WTC11 (cell line): ENCODE measurements at places on chromosomes 11 and 22.

- peaks cover 22% of the 10 kb centered on the region for H3K4me1 ChIP-seq
- H3K27me3 ChIP-seq: no peaks in the 10 kb centered on the region; the same call in 1 of the 2 replicates
- no peak for DNase-seq
- H3K36me3 ChIP-seq: peaks cover 37% of the 10 kb centered on the region
Observed at GRCh38 chr11:71502871-71503435, 24.1 kb upstream of the KRTAP5-7 start.

- 0 out of 2 replicates have a peak, but pooled peaks cover 3% of the 10 kb centered on the region for H3K4me1 ChIP-seq
- DNase-seq: no peak
- H3K27me3 ChIP-seq: 0 out of 2 replicates have a peak, but pooled peaks cover 3% of the 10 kb centered on the region
- peak overlapping the region; percentile 54 for H3K4me3 ChIP-seq
Observed at GRCh38 chr11:1763336-1763795, 361 bp downstream of the CTSD start.

DNA sequence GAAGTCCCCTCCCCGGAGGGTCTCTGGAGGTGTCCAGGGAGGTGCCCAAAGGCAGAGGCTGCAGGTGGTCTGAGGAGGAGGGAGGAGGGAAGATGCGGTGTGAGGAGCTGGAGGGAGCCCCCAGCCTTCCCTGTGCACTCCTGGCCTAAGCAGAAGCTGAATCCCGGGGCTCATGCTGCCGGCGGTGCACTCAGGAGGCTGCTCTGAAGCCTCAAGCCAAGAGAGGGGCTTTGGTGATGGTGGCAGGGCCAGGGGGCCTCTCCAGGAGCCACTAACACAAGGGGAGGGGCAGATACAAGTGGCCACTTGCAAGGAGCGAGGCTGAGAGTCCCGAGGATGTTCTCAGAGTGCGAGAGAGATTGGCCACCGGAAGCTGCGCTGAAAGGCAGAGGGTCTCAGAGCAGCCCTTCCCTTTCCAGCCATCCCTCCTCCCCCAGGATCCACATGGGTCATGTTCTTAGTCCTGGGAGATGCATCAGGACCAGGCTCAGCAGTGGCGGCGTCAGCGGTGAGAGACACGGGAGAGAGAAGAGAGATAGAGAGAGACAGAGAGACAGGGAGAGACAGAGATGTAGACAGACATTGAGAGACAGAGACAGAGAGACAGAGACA lies 774 bp upstream of the MRGPRG start:
- no peaks in the 10 kb centered on the region; the same call in 1 of the 2 replicates for H3K27me3 ChIP-seq
- no peak overlapping the region for H3K4me3 ChIP-seq
- H3K4me1 ChIP-seq: peaks cover 44% of the 10 kb centered on the region
- no peaks in the 10 kb centered on the region for H3K36me3 ChIP-seq

DNA sequence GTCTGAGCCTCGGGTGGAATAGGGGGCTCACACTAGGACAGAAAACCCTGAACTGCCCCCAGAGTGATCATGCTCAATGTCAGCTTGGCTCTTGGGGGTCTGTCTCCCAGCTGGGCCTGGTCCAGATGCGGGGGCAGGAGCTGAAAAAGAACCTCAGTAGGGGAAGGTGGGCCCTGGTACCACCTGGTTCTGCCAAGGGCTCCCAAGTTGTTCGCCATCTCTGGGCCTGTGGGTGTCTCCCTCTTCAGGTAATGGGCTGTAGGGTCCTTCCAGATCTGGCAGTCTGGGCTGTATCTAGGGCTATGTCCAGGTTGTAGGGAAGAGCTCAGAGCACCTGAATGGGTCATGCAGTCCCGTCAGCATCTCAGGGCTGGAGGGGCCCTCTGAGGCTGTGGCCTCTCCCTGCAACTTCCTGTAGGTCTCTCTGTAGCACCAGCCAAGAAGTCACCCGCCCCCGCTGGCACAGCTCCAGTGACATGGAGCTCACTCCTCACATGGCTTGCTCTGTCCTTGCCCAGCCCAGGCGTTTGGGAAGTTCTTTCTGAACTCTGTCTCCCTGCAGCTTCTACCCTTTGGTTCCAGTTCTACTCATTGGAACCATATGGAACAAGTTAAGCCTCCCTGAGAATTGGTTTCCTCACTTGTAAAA lies 33.0 kb upstream of the SOX10 start:
- peaks cover 12% of the 10 kb centered on the region for H3K27me3 ChIP-seq
- no peaks in the 10 kb centered on the region for H3K36me3 ChIP-seq
- no peak overlapping the region for H3K27ac ChIP-seq
- H3K4me3 ChIP-seq: no peak overlapping the region
- H3K4me1 ChIP-seq: 0 out of 2 replicates have a peak, but pooled peaks cover 4% of the 10 kb centered on the region

GRCh38 chr22:48849963-48850657 lies 977.6 kb downstream of the BRD1 start:
- H3K36me3 ChIP-seq: no peaks in the 10 kb centered on the region
- no peak for DNase-seq
- no peaks in the 10 kb centered on the region; the same call in 1 of the 2 replicates for H3K27me3 ChIP-seq
- no peak overlapping the region for H3K4me3 ChIP-seq
- no peaks in the 10 kb centered on the region for H3K4me1 ChIP-seq

DNA sequence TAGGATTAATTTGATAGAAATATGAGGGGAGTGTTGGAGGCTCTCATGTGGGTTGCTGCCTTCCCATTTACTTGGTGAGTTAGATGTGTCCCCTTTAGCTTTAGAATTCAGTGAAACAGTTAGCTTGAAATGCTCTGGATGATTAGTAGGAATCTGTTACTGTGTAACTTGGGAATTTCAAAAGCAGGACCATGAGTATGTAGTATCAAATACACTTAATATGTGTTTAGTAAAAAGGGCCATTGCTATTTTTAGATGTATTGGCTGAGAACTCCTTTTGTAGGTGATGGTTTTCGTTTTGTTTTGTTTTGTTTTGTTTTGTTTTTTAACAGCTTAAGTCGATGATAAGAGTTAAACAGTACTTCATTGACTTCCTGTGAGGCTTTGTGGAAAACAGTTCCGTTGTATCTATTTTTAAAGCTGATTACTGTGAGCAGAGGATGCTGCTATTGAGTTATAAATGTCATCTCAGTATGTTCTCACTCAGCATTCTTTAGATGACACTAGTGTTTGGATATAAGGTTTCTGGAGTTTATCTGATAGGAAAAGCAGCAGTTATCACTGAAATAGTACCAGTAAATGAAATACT lies 53.5 kb downstream of the MCAM start:
- no peaks in the 10 kb centered on the region for H3K27me3 ChIP-seq
- peaks cover 13% of the 10 kb centered on the region for H3K4me1 ChIP-seq
- H3K36me3 ChIP-seq: no peaks in the 10 kb centered on the region
- H3K4me3 ChIP-seq: no peak overlapping the region

DNA sequence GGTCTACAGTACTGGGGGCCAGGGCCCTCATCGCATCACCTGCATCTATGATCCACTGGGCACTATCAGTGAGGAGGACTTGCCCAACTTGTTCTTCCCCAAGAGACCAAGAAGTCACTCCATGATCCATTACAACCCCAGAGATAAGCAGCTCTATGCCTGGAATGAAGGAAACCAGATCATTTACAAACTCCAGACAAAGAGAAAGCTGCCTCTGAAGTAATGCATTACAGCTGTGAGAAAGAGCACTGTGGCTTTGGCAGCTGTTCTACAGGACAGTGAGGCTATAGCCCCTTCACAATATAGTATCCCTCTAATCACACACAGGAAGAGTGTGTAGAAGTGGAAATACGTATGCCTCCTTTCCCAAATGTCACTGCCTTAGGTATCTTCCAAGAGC lies 3.8 kb upstream of the PPFIBP2 start:
- no peak overlapping the region for H3K27ac ChIP-seq
- H3K4me3 ChIP-seq: no peak overlapping the region
- H3K4me1 ChIP-seq: peaks cover 28% of the 10 kb centered on the region
- H3K36me3 ChIP-seq: no peaks in the 10 kb centered on the region

GRCh38 chr11:128399251-128400121 lies 187.9 kb downstream of the ETS1 start:
- H3K4me1 ChIP-seq: no peaks in the 10 kb centered on the region
- no peak for DNase-seq
- H3K4me3 ChIP-seq: no peak overlapping the region
- no peaks in the 10 kb centered on the region for H3K27me3 ChIP-seq
- H3K27ac ChIP-seq: no peak overlapping the region
- no peaks in the 10 kb centered on the region for H3K36me3 ChIP-seq

GRCh38 chr22:24153353-24153752 lies 27.9 kb upstream of the SUSD2 start:
- DNase-seq: no peak
- no peak overlapping the region for H3K4me3 ChIP-seq
- 0 out of 2 replicates have a peak, but pooled peaks cover 3% of the 10 kb centered on the region for H3K36me3 ChIP-seq
- H3K4me1 ChIP-seq: peaks cover 21% of the 10 kb centered on the region
- 0 out of 2 replicates have a peak, but pooled peaks cover 3% of the 10 kb centered on the region for H3K27me3 ChIP-seq

DNA sequence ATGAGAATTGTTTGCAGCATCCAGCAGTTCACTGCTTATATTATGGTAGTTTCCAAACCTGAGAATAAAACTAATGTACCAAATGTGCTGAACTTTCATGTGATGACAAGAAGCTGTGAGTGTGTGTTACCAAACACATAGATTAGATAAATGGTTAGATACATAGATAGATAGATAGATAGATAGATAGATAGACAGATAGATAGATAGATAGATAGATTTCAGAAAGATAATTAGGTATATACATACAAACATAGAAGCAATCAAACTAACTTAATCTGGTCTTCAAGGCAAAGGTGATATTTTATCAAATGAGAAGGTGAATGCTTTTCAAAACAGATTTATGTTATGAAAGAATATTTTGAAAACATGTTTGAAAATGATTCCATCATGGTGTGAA lies 147.3 kb upstream of the C11orf58 start:
- H3K27ac ChIP-seq: no peak overlapping the region
- no peaks in the 10 kb centered on the region for H3K4me1 ChIP-seq
- H3K36me3 ChIP-seq: no peaks in the 10 kb centered on the region
- peaks cover 4% of the 10 kb centered on the region for H3K27me3 ChIP-seq

GRCh38 chr11:68541116-68541515 lies 80.6 kb downstream of the PPP6R3 start:
- peaks cover 62% of the 10 kb centered on the region for H3K36me3 ChIP-seq
- peaks cover 83% of the 10 kb centered on the region for H3K4me1 ChIP-seq
- DNase-seq: no peak
- no peaks in the 10 kb centered on the region for H3K27me3 ChIP-seq
- peak overlapping the region; percentile 19 for H3K27ac ChIP-seq

GRCh38 chr22:19045094-19045493 lies 77.1 kb downstream of the DGCR2 start:
- H3K4me3 ChIP-seq: no peak overlapping the region
- no peaks in the 10 kb centered on the region for H3K4me1 ChIP-seq

DNA sequence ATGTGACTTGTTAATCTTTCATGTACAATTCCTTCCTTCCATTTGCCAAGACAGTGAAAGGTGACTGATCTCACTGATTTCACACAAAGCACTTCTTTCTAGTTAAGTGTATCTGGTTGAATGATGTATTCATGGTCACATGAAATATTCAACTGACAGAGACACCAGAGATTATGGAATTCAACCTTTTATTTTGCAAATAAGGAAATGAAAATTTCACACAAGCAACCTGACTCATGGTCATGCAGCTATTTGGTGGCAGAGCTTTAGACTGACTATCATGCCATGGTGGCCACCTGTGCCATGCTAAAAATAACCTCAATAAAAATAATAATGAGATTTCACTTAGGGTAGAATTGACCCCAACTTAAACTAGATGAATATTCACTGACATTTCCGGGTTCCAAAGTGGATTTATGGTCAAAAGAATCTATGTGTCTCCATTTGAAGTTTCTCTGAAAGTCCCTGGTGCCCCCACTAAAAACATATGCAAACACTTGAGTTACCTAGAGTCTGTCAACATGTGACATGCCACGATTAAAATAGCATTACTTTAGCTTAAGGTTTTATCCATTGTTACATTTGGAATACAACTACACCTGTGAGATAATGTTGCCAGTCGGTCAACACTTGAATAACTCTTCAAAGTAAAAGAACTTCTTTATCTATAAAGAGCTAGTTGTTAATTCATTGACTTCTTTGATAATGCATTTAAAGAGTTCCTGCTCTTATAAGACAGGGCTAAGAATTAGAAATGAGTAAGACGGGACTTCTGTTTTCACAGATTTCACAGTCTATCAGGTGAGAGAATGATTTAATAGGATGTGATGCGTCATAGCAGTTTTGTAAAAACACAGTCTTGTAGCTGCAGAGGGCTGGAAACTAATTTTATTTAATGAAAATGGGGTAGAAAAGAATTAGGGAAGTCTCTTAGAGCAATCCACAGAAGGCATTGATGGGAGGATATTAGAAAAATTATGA lies 94.6 kb upstream of the OR9G4 start:
- peaks cover 8% of the 10 kb centered on the region for H3K36me3 ChIP-seq
- no peak overlapping the region for H3K27ac ChIP-seq
- no peak overlapping the region for H3K4me3 ChIP-seq
- H3K27me3 ChIP-seq: no peaks in the 10 kb centered on the region
- no peaks in the 10 kb centered on the region for H3K4me1 ChIP-seq
- no peak for DNase-seq

DNA sequence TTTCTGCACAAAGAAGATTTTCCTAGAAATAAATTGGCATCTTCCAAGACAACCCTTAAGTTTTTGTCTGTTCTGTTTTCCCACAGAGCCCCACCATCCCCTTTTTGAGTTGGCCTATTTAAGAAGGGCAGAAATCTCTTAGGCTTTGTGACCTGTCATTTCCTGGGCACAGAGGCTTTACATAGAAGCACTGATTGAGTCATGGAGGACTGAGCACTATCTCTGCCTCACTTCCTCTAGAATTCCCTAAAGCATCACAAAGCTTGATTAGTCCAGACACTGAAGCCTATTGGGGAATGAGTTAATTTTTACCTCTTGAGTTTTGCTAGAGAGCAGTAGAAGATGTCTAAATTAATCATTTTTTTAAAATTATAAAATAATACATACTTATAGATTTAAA lies 25.4 kb downstream of the TRIM44 start:
- H3K27me3 ChIP-seq: no peaks in the 10 kb centered on the region
- H3K27ac ChIP-seq: no peak overlapping the region
- H3K4me1 ChIP-seq: peaks cover under 1% of the 10 kb centered on the region; the same call in 1 of the 2 replicates
- H3K36me3 ChIP-seq: peaks cover 6% of the 10 kb centered on the region
- no peak overlapping the region for H3K4me3 ChIP-seq

DNA sequence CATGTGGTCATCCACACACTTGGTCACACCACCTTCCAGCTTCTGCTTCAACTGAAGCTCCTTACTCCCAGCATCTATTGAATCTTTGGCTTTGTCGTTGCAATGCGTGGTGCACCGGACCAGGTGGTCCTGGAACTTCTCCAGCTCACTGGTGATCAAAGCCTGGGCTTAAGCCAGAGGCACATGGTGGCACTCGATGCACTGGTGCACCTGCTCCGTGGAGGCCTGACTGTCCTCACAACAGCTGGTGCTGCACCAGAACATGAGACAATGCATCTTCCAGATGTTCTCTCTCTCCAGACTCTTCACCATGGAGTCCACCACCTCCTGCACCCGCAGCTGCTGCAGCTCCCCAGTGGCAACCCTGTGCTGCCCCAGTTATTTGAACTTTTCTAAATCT lies 56.0 kb downstream of the CELSR1 start:
- no peak for DNase-seq
- no peak overlapping the region for H3K27ac ChIP-seq
- H3K4me3 ChIP-seq: no peak overlapping the region
- peaks cover 26% of the 10 kb centered on the region for H3K4me1 ChIP-seq

DNA sequence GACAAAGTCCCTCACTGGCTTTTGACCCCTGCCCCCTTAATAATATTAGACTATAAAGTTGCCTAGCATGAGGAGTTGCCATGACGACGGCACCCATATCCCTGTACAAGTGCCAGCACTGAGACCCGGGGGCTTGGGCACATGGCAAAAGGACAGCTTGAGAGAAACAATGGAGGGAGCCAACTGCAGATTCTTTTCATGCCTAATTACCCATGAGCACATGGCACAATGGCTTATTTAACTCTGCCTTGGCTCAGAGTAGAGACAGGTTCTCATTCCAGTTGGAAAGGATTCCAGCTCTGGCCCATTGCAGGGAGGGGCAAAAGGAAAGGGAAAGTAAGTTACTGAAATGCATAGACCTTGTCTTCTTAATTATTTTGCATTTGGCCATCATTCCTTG lies 261.2 kb upstream of the UBASH3B start:
- no peak overlapping the region for H3K27ac ChIP-seq
- H3K4me3 ChIP-seq: no peak overlapping the region
- H3K4me1 ChIP-seq: no peaks in the 10 kb centered on the region
- DNase-seq: no peak
- H3K36me3 ChIP-seq: no peaks in the 10 kb centered on the region
